Camera-type eye (tissue), 1 donor: ENCODE measurements at places on chromosomes 16 and 17. TPM values are rescaled to one million over a fixed set of nuclear protein-coding genes. Genes with fewer than 3 reads are reported as not detected.

The RNF222 gene
- not detected for total RNA-seq

The FBXO39 gene
- 0.22 TPM for total RNA-seq

The SEPTIN1 gene
- 0.44 TPM for total RNA-seq

The HOXB1 gene
- not detected for total RNA-seq

The CLEC10A gene
- total RNA-seq = 3.3 TPM

The RAMP2 gene
- total RNA-seq = 26.2 TPM

The OMG gene
- total RNA-seq = 3.0 TPM

The RRAD gene
- total RNA-seq = 52.9 TPM

The KRTAP3-1 gene
- total RNA-seq = not detected

The SLC5A10 gene
- total RNA-seq = 0.11 TPM

The TBC1D16 gene
- total RNA-seq = 39.0 TPM

The NUP93 gene
- total RNA-seq = 81.0 TPM

The SLC25A10 gene
- total RNA-seq = 12.3 TPM

The RHBDL1 gene
- 4.3 TPM for total RNA-seq

The NPIPB2 gene
- 10.0 TPM for total RNA-seq

The ZG16B gene
- total RNA-seq = 4.8 TPM
